Suprapubic skin (tissue), 4 donors: ENCODE measurements at places on chromosomes 12 and 14. TPM values are rescaled to one million over a fixed set of nuclear protein-coding genes. Genes with fewer than 3 reads are reported as not detected.

The GZMB gene
- not detected for total RNA-seq

GRCh38 chr12:105986779-105987684 lies 151.7 kb downstream of the NUAK1 start:
- H3K27ac ChIP-seq = no peak overlapping the region
- no peak for DNase-seq
- H3K36me3 ChIP-seq = no peaks in the 10 kb centered on the region
- H3K27me3 ChIP-seq = no peaks in the 10 kb centered on the region
- peaks cover 8% of the 10 kb centered on the region for H3K4me1 ChIP-seq

GRCh38 chr14:65915125-65915524 lies 502.6 kb downstream of the FUT8 start:
- no peaks in the 10 kb centered on the region for H3K36me3 ChIP-seq
- H3K4me1 ChIP-seq = no peaks in the 10 kb centered on the region
- no peaks in the 10 kb centered on the region for H3K27me3 ChIP-seq
- DNase-seq = no peak

The KRT82 gene
- 9.5 TPM for total RNA-seq

DNA sequence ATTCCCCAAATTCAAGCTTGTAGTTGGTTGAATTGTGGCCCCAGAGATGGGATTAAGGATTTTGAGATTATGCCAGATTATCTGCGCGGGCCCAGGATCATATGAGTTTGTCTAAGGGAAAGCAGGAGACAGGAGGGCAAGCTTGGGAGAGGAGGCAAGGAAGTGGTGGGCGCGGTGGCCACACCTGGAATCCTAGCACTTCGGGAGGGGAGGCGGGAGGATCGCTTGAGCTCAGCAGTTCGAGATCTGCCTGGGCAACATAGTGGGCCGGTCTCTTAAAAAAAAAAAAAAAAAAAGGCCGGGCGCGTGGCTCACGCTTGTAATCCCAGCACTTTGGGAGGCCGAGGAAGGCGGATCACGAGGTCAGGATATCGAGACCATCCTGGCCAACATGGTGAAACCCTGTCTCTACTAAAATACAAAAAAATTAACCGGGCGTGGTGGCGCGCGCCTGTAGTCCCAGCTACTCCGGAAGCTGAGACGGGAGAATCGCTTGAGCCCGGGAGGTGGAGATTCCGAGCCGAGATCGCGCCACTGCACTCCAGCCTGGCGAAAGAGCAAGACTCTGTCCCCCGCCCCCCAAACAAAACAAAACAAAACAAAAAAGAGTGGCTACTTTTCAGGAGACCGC lies 881 bp upstream of the PUS1 start:
- peak overlapping the region; percentile 83 for H3K4me3 ChIP-seq
- DNase-seq = no peak
- H3K36me3 ChIP-seq = peaks cover 20% of the 10 kb centered on the region
- no peaks in the 10 kb centered on the region for H3K27me3 ChIP-seq
- H3K27ac ChIP-seq = peak overlapping the region; percentile 75
- peaks cover 22% of the 10 kb centered on the region for H3K4me1 ChIP-seq

DNA sequence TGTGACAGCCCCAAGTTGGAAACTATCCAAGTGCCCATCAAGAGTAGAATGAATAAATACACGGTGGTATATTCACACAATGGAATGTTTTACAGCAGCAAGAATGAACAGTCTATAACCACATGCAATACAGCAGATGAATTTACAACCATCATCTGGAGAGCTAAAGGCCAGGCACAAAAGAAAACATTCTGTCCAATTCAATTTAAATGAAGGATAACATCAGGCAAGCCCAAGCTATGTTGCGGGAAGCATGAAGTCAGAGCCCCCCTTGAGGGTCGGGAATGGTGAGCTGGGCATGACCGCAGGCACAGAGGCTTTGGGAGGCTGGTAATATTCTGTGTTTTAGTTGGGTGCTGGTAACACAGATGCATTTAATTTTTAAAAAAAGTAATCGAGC lies 76.0 kb downstream of the SYNE3 start:
- H3K4me3 ChIP-seq = no peak overlapping the region
- peaks cover 54% of the 10 kb centered on the region for H3K36me3 ChIP-seq
- no peak for DNase-seq

DNA sequence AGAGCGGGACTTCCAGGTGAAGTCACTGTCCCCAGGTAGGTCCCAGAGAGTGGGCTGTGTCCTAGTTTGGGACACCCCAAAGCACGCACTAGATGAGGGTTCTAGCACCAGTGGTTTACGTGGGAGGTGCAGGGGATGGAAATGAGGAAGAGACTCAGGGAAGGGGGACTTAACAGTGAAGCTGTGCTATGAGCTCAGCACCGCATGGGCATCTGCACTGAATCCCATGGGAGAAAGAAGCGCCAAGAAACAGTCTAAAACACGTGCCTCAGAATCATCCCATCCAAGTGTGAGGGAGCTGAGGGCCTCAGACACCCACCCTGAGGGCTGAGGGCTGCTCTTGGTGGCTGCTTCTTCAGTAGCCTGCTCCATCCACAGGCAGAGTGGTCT lies 71.5 kb upstream of the ZFP36L1 start:
- H3K4me3 ChIP-seq = no peak overlapping the region
- no peaks in the 10 kb centered on the region for H3K36me3 ChIP-seq
- no peak for DNase-seq
- H3K4me1 ChIP-seq = no peaks in the 10 kb centered on the region
- H3K27ac ChIP-seq = no peak overlapping the region

DNA sequence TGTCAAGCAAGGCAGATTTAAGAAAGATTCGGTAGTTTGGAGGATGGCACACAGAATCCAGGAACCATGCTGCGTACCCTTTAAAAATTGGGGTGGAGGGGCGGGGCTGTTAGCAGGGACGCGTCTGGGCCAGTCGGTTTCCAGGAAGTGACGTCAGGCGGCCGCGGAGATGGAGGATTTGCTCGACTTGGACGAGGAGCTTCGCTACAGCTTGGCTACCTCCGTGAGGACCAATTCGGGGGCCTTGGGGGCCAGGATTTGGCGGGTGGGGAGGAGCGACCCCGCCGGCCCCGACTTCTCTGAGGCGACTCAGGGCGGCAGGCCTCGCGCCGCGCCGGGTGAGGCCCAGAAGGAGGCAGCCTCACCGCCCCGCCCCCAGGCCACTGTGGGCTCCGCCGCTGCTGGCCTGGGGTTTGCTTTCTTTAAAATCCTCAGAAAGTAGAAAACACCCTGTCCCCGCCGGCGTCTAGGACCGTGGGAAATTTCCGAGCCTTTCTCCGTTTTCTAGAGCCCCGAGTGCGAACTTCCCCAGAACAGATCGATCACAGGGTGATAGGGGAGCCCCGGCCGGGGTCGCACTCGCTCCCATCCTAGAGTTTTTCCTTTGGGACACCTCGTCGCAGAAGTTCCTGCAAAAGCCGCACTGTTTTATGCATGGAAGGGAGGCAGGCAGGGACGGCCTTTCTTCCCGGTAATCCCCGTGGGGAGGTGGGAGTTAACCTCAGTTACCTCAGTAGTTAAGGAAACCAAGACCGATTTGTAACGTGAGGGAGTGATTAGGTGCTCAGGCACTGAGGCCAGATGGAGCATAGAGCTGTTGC lies at the start of gene IFT43:
IFT43 (plus strand) TSS at position 146 of the 821 bp plus-strand sequence; CDS start at position 170, 24 bp downstream.
- H3K4me3 ChIP-seq = peak within 1 kb of the TSS; percentile 76
- H3K4me1 ChIP-seq = peaks cover 45% of the 10 kb centered on the region
- H3K27me3 ChIP-seq = no peaks in the 10 kb centered on the region
- peaks cover 10% of the 10 kb centered on the region for H3K36me3 ChIP-seq
- peak within 1 kb of the TSS; percentile 83 for H3K27ac ChIP-seq

- no peaks in the 10 kb centered on the region for H3K36me3 ChIP-seq
- no peak for DNase-seq
- H3K4me1 ChIP-seq = peaks cover 32% of the 10 kb centered on the region
- no peak overlapping the region for H3K27ac ChIP-seq
- H3K27me3 ChIP-seq = no peaks in the 10 kb centered on the region
Measured at GRCh38 chr12:75984577-75985182, 46.9 kb downstream of the PHLDA1 start.

DNA sequence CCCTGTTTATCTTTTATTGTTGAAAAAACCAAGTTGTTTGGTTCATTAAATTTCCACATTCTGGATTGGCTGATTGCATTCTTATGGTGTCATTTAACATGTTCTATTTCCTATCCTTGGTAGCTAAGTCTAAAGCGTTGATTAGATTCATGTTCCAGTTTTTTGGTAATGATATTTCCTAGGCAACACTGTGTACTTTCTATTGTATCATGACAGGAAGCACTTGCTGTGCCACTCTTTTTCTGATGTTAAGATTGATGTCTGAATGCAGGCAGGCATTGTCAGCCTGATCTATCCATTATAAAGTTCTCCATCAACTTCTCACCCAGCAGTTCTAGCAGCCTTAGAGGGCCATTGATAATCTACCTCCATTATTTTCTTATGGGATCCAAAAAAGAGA lies 91.1 kb upstream of the ARID2 start:
- no peak overlapping the region for H3K4me3 ChIP-seq
- no peak for DNase-seq
- no peak overlapping the region for H3K27ac ChIP-seq
- H3K27me3 ChIP-seq = no peaks in the 10 kb centered on the region
- H3K4me1 ChIP-seq = no peaks in the 10 kb centered on the region

- no peaks in the 10 kb centered on the region for H3K4me1 ChIP-seq
- peaks cover 3% of the 10 kb centered on the region for H3K36me3 ChIP-seq
- no peak for DNase-seq
- no peak overlapping the region for H3K27ac ChIP-seq
- no peaks in the 10 kb centered on the region for H3K27me3 ChIP-seq
Measured at GRCh38 chr14:72932893-72933292, 6.6 kb downstream of the DCAF4 start.

DNA sequence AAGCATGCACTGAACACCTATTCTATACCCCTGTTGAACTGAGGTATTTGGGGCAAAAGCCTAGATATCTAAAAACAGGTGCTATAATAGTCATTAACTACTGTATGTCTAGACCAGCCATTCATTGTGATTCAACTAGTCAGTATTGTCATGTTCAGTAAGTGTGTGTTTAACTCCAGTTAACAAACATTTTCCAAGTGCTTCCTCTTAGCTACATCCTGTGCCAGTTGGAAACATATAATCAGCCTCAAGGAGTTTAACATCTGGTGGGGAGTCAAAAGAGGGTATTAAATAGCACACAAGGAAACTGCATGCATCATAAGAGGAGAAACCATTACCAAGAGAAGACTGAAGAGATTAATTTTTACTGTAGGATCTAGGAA lies 20.4 kb downstream of the TMTC1 start:
- no peaks in the 10 kb centered on the region for H3K36me3 ChIP-seq
- H3K27me3 ChIP-seq = no peaks in the 10 kb centered on the region
- peaks cover 12% of the 10 kb centered on the region for H3K4me1 ChIP-seq
- no peak overlapping the region for H3K27ac ChIP-seq
- no peak for DNase-seq

DNA sequence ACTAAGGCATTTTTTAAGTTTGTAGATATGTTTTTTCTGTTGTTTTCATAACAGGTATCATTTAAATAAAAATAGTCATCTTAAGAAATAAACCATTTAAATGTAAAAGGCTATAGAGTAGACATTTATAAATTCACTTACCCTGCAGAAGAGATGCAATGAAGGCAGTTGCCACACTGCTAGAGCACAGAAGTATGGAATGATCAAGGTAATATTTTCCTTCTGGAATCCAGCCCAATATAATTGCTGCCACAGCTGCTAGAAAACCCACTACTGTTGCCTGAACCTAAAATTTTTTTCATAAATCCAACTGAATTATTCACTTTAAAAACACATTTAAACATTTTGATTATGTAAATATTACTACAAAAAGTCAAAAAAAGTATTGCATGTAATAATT lies 69.2 kb downstream of the SLC41A2 start:
- no peaks in the 10 kb centered on the region for H3K36me3 ChIP-seq

- no peak overlapping the region for H3K27ac ChIP-seq
- H3K4me1 ChIP-seq = no peaks in the 10 kb centered on the region
- H3K36me3 ChIP-seq = no peaks in the 10 kb centered on the region
- no peak for DNase-seq
Measured at GRCh38 chr12:108196921-108197320, 67.8 kb downstream of the WSCD2 start.

The CELA1 gene
- not detected for total RNA-seq

- DNase-seq = no peak
- no peaks in the 10 kb centered on the region for H3K4me1 ChIP-seq
Measured at GRCh38 chr12:39632670-39633069, 13.1 kb upstream of the ABCD2 start.

GRCh38 chr14:105050551-105050897 lies 14.7 kb downstream of the GPR132 start:
- DNase-seq = no peak
- H3K27ac ChIP-seq = no peak overlapping the region
- peaks cover 2% of the 10 kb centered on the region for H3K27me3 ChIP-seq

The KRT78 gene
- 48.9 TPM for total RNA-seq

DNA sequence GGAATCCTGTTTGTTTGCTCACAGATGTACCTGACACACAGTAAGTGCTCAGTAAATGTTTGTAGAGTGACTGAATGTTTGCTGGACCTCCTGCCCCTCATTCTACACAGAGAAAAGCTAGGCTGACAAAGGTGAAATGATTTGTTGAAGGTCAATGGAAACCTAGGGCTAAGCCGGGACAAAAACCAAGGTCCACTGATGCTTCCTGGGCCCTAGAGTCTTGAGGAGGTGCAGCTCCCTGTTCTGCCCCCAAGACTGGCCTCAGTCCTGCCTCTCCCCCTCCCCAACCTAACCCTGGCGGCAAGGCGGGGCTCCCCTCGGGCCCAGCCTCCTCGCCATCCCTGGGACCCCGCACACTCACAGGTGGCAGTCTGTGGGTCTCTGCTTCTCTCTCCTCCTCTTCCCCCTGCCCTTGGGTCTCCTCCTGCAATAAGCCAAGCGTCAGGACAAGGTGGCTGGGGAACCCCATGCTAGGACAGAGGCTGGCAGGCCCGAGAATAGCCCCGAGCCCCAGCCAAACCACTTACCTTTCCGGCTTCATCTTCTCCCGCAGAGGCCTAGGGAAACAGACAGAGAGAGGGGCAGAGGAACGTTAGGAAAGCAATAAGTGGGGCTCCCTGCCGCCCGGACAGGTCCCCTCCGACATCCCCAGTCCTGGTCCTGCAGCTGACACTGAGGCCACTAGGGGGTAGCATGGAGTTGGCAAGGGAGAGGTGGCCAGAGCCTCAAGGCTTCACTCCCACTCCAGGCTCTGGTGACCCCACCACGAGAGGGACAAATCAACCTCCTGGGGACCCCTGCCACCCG lies 9.3 kb downstream of the PGF start:
- H3K27ac ChIP-seq = no peak overlapping the region
- no peak overlapping the region for H3K4me3 ChIP-seq
- peaks cover 43% of the 10 kb centered on the region for H3K4me1 ChIP-seq
- DNase-seq = no peak
- H3K36me3 ChIP-seq = peaks cover 5% of the 10 kb centered on the region

DNA sequence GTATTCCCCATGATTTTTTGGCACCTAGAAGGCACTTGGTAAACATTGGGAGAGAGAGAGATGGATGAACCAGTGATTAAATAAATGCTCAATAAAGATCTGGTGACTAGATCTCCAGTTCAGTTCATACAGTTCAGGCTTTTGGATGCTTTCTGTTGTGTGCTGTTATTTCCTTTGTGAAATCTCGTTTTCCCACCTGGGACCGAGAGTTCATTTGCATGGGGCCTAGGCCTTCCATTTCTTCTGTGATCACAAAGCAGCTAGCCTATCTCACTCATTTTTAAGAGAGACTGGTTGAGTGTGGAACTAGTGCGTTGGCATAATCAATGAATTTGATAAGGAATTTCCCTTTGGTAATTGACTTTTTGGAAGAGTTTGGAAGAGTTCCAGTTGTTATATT lies 104.0 kb downstream of the VRK1 start:
- H3K27ac ChIP-seq = no peak overlapping the region
- H3K4me1 ChIP-seq = no peaks in the 10 kb centered on the region
- no peaks in the 10 kb centered on the region for H3K27me3 ChIP-seq
- H3K4me3 ChIP-seq = no peak overlapping the region
- DNase-seq = no peak
- H3K36me3 ChIP-seq = no peaks in the 10 kb centered on the region

GRCh38 chr12:63387771-63388170 lies 236.8 kb upstream of the AVPR1A start:
- H3K4me1 ChIP-seq = no peaks in the 10 kb centered on the region
- H3K4me3 ChIP-seq = no peak overlapping the region
- no peaks in the 10 kb centered on the region for H3K27me3 ChIP-seq
- no peaks in the 10 kb centered on the region for H3K36me3 ChIP-seq
- H3K27ac ChIP-seq = no peak overlapping the region
